ENCODE measurements at places on chromosomes 1 and 21.

DNA sequence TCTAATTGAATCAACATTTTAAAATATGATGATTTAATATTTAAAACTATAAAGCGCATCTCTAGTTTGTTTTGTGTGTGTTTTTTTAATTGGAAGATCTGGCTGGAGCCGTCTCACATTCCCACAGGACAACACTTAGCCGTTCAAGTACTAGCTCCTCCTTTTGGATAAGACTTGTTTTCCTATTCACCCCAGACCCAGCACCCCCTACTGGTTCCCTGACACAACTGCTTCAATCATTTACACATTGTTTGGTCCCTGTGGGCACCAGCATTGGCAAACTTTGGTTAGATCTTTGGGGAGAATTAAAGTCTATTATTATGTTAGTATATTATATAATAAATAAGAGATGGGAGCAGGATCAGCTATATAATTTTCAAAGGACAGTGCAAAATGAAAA lies 34.5 kb downstream of the TYW3 start:
- DNase-seq, result no peak

DNA sequence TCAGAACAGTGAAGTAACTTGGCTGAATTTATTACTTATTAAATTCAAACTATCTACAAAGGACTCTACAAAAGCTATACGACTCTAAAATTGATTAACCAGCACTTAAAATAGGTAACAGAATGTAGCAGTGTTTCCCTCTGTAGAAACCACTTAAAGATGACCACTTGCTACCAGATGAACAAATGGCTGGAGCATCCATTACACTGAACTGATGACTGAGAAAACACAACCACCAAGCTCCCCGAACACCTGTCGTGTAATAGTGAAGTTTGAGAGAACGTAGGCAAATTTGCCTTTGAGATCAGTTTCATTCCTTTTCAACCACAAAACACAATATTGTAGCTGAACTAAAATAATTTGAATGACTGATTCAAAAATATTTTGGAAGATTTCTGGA lies 226.7 kb downstream of the KCNT2 start:
- DNase-seq, result no peak

DNA sequence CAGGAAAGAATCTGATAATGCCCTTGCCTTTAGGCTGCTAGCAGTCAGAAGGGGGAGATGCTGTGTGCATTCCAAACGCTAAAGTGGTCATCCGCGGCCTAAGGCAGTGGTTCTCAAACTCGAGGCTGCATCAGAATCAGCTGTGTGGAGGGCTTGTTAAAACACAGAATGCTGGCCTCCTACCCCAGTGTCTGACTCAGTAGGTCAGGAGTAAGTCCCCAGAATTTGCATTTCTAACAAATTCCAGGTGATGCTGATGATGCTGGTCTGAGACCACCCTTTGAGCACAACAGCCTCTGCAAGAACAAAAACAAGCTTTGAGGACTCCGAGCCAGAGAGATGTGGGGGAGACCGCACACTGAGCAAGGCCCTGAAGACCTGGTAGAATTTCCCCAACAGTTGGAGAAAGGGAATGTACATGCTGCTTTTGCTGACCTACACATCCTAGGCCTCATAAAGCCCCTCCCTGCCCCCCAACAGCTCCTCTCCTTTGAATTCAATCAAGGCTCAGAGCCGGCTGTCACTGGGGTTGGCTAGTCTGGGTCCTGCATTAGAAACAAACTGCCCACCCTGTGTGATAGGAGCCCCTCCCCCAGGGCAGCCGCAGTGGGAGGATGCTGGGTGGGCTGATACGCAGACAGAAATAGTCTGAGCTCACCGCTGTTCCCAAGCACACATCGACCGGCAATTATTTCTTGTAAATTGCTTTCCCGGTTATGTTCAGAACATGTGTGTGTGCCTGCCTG lies 27.1 kb downstream of the SHISAL2A start:
- no peak for DNase-seq

- DNase-seq, result no peak
These were observed 106.3 kb downstream of the HIVEP3 start for GRCh38 chr1:41812453-41812852.

- no peak for DNase-seq
These were observed 88.6 kb upstream of the HNRNPU start for GRCh38 chr1:244952940-244953339.

- no peak for DNase-seq
These were observed 8.6 kb upstream of the SPSB1 start for GRCh38 chr1:9284061-9284460.

DNA sequence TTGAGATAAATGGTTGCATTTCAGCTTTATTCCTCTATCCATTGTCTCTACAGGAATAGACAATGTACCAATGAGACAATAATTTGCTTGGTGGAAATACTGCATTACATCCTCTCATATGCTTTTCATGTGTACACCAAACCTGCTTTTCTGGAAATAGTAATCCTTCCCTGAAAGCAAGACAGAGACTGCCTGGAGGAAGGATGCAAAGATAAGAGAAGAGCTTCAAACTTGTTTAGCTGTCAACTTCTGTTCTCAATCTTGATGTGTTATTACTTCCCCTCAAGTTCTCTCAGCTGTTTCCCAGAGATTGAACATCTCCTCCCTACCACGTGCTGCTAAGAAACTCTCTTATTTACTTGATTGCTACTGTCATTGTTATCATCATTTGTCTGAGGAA lies 1125.4 kb upstream of the TMPRSS15 start:
- DNase-seq, result no peak

GRCh38 chr1:207259391-207259790 lies 62.1 kb upstream of the CD55 start:
- no peak for DNase-seq

DNA sequence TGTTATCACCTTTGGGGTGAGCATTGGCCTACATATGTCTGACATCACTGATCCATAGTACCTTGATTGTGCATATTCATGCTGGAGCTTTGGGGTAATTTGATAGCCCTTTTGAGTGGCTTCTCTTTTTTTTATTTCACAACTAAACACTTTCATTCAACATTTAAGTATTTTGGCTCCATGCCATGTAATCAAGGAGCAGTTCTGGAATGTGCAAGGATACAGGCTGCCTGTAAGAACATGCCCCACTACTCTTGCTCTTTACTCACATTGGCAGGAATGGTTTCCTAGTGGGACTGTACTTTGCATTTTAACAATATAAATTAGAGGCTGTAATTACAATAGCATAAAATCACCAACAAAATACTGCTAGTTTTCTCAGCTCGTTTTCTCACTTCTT lies 300.7 kb upstream of the SPAG17 start:
- no peak for DNase-seq

- no peak for DNase-seq
These were observed 28.0 kb downstream of the AGPAT3 start for GRCh38 chr21:43892984-43893535.

DNA sequence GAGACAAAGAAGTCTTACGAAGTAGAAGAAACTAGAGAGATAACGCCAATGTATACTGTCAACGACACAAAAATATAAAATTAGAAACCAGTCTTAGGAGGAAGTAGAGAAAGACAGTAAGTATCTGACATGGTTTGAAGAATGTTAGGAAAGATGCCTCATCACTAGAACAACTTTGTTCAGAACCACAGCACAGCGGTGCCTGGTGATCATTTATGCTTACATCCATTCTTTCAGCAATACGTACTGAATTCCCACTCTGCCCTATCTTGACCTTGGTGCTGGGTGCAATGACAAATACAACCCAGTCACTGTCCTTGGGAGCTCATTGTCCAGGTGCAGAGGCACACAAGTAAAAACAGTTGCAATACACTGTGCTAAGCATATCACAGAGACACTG lies 104.4 kb downstream of the TM2D1 start:
- no peak for DNase-seq

GRCh38 chr1:201769966-201770365 lies 59.0 kb upstream of the IPO9 start:
- no peak for DNase-seq

DNA sequence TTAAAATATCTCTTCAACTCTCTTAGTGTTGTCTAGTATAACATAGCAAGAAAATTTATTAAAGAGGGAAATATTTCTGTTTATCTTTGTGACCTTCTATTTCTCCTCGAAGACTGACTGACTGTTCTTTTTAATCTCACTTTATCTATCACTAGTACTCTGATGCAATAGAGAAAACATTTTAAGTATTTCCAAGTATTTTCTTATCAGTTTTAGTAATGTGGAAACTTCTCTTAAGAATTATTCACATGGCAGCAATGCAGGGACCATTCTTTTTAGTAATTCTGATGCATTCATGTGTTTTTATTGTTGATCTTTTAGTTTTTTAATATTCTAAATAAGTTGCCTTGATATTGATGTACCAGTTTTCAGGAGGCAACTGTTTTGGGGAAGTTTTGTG lies 115.7 kb downstream of the NEK7 start:
- no peak for DNase-seq

GRCh38 chr1:118115567-118116295 lies 69.3 kb downstream of the SPAG17 start:
- DNase-seq, result no peak

GRCh38 chr1:206685769-206686477 lies 1.2 kb downstream of the MAPKAPK2 start:
- DNase-seq, result peak; percentile 32

DNA sequence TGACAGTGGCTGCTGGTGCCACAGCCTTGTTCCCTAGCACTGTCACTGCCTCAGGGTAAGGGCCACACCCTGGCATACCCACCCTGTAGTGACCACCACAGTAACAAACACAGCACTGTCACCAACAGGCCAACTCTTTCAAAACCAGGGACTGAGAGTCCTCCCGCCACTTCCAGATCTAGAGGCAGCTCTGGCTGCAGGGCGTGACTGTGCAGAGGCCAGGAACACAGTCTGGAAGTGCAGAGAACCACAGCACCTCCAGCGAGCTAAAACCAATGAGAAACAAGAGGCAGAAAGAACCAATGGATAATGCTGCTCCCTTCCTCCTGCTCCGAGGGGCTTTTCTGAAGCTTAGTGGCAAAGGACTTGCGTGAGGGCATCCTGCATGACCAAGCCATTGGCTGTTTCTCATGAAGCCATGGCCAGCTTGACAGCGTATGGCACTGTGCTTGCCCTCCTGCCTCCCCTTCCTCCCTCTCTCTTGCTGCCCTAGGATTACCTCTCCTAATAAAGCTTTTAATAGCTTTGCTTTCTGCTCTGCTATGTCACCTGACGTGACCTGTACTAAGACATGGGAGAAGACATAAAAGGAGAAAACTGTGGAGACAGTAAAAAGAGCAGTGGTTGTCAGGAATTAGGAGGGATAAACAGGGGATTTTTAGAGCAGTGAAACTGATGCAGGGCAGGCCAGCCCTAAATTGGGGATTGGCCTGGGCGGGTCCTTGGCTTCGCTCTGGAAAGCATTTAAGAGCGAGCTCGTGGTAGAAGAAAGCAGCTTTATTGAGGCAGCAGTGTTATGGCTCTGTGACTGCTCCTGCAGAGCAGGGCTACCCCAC lies 7.2 kb downstream of the PARP1 start:
- no peak for DNase-seq

GRCh38 chr1:4944911-4945310 lies 290.5 kb downstream of the AJAP1 start:
- DNase-seq, result no peak

DNA sequence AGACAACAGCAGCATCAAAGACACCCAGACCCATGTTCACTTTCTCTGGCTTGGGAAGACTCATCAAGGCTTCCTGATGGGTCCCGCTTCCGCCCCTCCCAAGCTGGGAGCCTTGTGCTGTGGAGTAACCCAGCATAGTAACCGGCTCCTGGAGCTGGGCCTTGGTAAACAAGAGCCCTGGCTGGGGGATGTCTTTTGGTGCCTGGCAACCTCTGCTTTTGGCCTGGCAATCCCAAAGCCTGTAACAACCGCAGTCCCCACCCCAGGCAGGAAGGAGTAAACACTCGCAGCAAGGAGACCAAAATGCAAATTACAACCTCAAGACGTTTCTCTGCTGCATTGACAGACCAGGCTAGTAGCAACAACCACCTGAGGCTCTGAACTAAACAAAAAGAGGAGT lies 16.9 kb upstream of the THRAP3 start:
- no peak for DNase-seq

GRCh38 chr1:199616947-199617346 lies 410.6 kb upstream of the NR5A2 start:
- no peak for DNase-seq

- no peak for DNase-seq
These were observed 78.6 kb upstream of the RGS2 start for GRCh38 chr1:192730198-192730597.

DNA sequence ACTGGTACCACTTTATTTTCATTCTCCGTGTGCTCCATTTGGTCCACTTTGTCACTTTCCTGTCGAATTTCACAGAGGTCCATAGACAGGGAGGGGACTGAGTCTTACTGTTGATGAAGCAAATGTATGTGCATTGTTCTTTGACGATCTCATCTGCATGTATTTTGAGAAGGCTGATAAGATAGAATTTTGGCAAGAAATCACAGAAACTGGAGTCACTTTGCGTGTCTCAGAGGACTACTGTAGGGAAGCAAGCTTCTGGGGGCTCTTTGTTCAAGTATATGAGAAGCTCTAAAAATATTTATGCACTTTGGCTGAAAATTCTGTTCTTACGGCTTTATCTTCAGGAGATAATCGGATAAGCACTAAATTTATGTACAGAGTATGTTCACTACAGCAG lies 78.1 kb downstream of the PCBP3 start:
- DNase-seq, result no peak

- DNase-seq, result no peak
These were observed 159.0 kb upstream of the CD34 start for GRCh38 chr1:208069908-208070307.

- DNase-seq, result no peak
These were observed 229.3 kb downstream of the FGGY start for GRCh38 chr1:59526240-59526639.

- no peak for DNase-seq
These were observed 57.8 kb downstream of the SERINC2 start for GRCh38 chr1:31470794-31471315.

DNA sequence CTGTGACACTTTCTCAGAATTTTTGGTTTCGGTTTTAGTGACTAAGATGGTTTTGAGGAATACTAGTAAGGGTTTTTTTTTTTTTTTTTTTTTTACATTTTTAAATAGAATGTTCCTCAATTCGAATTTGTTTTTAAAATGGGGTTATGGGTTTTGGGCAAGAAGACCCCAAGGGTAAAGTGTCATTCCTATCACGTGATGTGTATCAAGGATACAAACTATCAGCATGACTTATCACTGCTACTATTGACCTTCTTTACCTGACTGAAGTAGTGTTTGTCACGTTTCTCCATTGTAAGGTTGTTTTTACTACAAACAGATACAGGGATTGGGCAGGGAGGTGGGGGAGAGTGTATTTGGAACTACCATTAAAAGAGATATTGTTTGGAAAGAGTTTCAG lies 781.1 kb upstream of the ADGRL4 start:
- no peak for DNase-seq

- DNase-seq, result no peak
These were observed 10.4 kb downstream of the NUAK2 start for GRCh38 chr1:205310976-205311704.

GRCh38 chr1:162561616-162562469 lies at the start of gene UAP1:
TSS of gene UAP1 (plus strand) at chr1:162561722. CDS start at chr1:162566069, 4,347 bp downstream.
- no peak for DNase-seq

GRCh38 chr21:38329162-38329561 lies 72.4 kb downstream of the KCNJ15 start:
- no peak for DNase-seq
